ENCODE measurements at places on chromosomes 4 and X. TPM values are rescaled to one million over a fixed set of nuclear protein-coding genes. Genes with fewer than 3 reads are reported as not detected.

Gene SSX2
- polyA plus RNA-seq: not detected

GRCh38 chr4:156781852-156782251 is 189.7 kb downstream of the PDGFC start:
- H3K27ac ChIP-seq: no peak overlapping the region
- no peak overlapping the region for H3K4me3 ChIP-seq
- H3K4me1 ChIP-seq: peaks cover 9% of the 10 kb centered on the region
- no peaks in the 10 kb centered on the region for H3K27me3 ChIP-seq
- H3K36me3 ChIP-seq: no peaks in the 10 kb centered on the region
- DNase-seq: no peak

DNA sequence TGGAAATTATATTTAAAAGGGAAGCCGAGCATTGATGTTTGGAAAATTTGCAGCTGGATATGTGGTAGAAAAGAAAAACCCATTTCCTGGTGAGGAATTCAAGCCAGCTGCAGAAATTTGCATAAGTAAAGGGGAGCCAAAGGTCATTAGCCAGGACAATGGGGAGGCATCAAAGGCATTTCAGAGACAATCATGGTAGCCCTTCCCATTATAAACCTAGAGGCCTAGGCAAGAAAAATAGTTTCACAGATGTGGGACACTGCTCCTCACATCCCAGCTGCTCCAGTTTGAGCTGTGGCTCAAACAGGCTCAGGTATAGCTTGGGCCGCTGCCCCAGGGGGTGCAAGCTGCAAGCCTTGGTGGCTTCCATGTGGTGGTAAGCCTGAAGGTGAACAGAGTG is 35.8 kb downstream of the NAP1L3 start:
- H3K4me1 ChIP-seq: no peaks in the 10 kb centered on the region
- H3K27ac ChIP-seq: no peak overlapping the region
- H3K4me3 ChIP-seq: no peak overlapping the region

GRCh38 chr4:148162519-148162918 is 279.7 kb downstream of the NR3C2 start:
- peaks cover 27% of the 10 kb centered on the region for H3K4me1 ChIP-seq
- no peaks in the 10 kb centered on the region for H3K27me3 ChIP-seq
- H3K36me3 ChIP-seq: no peaks in the 10 kb centered on the region
- DNase-seq: peak; percentile 11
- H3K27ac ChIP-seq: no peak overlapping the region

GRCh38 chr4:105293360-105293759 is 146.7 kb downstream of the TET2 start:
- H3K27ac ChIP-seq: no peak overlapping the region
- H3K27me3 ChIP-seq: no peaks in the 10 kb centered on the region
- no peaks in the 10 kb centered on the region for H3K36me3 ChIP-seq
- H3K4me1 ChIP-seq: peaks cover 5% of the 10 kb centered on the region

- peaks cover 13% of the 10 kb centered on the region for H3K4me1 ChIP-seq
- DNase-seq: no peak
- no peaks in the 10 kb centered on the region for H3K36me3 ChIP-seq
- no peaks in the 10 kb centered on the region for H3K27me3 ChIP-seq
- H3K27ac ChIP-seq: no peak overlapping the region
These were observed 117.2 kb upstream of the FAT1 start for GRCh38 chr4:186840771-186841301.

Gene CENPVL2
- not detected for polyA plus RNA-seq

All from hepatocyte (in vitro differentiated cells).